CD4-positive, CD25-positive, alpha-beta regulatory T cell (primary cell): ENCODE measurements at places on chromosomes 7 and 10. TPM values are rescaled to one million over a fixed set of nuclear protein-coding genes. Genes with fewer than 3 reads are reported as not detected.

GRCh38 chr10:125520968-125521367, 162.0 kb downstream of the TEX36 start:
- no peak overlapping the region for H3K4me3 ChIP-seq
- no peak for DNase-seq
- no peaks in the 10 kb centered on the region for H3K4me1 ChIP-seq

Gene PAX4
- not detected for total RNA-seq

GRCh38 chr10:65931291-65932070, 994.4 kb upstream of the LRRTM3 start:
- H3K27ac ChIP-seq: no peak overlapping the region
- no peak overlapping the region for H3K4me3 ChIP-seq
- H3K36me3 ChIP-seq: no peaks in the 10 kb centered on the region
- no peaks in the 10 kb centered on the region for H3K27me3 ChIP-seq
- DNase-seq: no peak
- H3K4me1 ChIP-seq: no peaks in the 10 kb centered on the region

- peaks cover 2% of the 10 kb centered on the region for H3K27me3 ChIP-seq
- H3K36me3 ChIP-seq: no peaks in the 10 kb centered on the region
- H3K4me3 ChIP-seq: no peak overlapping the region
- H3K27ac ChIP-seq: no peak overlapping the region
- no peaks in the 10 kb centered on the region for H3K4me1 ChIP-seq
- DNase-seq: no peak
Observed at GRCh38 chr10:104486803-104487202, 133.2 kb downstream of the CFAP58 start.

- H3K36me3 ChIP-seq: no peaks in the 10 kb centered on the region
- H3K27me3 ChIP-seq: no peaks in the 10 kb centered on the region
- no peak for DNase-seq
- no peaks in the 10 kb centered on the region for H3K4me1 ChIP-seq
Observed at GRCh38 chr10:95400787-95401186, 110.0 kb upstream of the PDLIM1 start.

Gene ZNF398
- 14.4 TPM for total RNA-seq

DNA sequence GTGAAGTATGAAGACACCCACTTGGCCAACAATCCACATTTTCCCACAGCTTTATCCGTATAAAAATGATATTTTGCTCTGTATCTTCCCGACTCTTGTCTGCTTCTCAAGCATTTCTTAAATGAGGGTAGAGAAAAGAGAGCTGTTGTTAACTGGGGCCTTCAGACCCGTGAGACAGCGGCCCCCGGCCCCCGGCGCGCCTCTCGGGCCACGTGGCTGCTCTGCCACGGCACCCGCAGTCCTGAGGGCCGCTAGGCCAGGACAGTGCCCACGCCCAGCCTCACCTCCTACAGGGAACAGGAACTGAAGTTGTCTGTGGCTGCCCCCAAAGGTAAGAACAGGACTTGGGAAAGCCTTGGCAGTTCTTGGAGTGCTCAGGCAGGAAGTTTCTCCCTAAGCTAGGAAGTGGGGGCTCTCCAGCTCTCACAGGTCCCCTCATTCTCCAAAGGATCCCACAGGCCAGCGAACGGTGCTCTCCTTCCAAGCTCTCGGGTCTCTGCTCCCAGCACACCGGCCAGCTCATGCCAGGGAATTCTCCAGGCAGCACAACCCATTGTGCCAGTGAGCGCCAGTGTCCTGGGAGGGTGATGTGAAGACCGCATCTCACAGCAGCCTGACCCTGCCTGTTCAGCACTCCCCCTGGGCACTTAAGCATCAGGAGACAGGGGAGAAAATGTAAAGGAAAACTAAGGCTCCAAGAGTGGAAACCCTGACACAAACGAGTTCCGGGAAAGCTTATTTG, 230.3 kb upstream of the PFKP start:
- DNase-seq: no peak
- no peak overlapping the region for H3K27ac ChIP-seq
- H3K4me3 ChIP-seq: no peak overlapping the region
- H3K27me3 ChIP-seq: no peaks in the 10 kb centered on the region
- H3K4me1 ChIP-seq: no peaks in the 10 kb centered on the region

DNA sequence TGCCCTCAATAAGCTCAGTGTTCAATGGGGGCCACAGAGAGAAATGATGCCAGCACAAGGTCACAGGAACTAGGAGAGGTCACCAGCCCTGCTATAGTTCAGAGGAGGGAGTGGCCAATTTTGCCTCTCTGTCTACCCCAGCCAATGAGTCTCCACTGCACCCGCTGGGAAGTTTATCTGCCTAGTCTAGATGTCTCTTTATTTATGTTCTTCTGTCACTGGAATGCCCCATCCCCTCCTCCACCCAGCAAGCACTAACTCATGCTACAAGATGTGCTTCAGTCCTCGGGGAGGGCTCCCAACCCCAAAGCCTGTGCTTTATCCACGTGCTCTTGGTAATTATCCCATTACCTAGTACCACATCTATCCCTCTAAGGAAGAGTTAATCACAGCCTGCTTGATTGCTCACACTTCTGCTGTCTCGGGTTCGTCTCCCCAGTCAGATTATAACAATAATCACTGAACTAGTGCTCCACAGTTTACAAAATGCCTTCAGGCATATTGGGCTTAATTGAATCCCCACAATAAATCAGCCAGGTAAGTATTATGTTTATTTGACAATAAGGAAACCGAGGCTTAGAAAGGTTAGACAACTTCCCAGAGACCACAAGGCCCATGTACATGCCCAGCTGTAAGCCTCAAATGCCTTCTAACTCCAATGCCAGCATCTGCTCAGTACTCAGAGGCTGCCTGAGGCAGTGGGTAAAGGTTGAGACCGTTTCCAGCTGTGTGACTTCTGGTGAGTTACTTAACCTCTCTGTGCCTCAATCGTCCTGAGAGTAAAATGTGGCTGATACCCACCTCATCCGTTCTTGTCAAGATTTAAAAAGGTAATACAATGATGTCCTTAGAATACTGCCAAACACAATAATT, 3.9 kb downstream of the HIP1 start:
- no peaks in the 10 kb centered on the region for H3K36me3 ChIP-seq
- DNase-seq: no peak
- H3K27ac ChIP-seq: no peak overlapping the region

Gene TMEM236
- total RNA-seq: 0.10 TPM

- H3K27ac ChIP-seq: no peak overlapping the region
- peaks cover 12% of the 10 kb centered on the region for H3K27me3 ChIP-seq
- no peaks in the 10 kb centered on the region for H3K36me3 ChIP-seq
Observed at GRCh38 chr10:93481637-93482144, 443 bp downstream of the MYOF start.

GRCh38 chr10:11295492-11295891, 277.8 kb downstream of the CELF2 start:
- H3K36me3 ChIP-seq: peaks cover 98% of the 10 kb centered on the region
- no peak for DNase-seq
- no peaks in the 10 kb centered on the region for H3K27me3 ChIP-seq
- no peak overlapping the region for H3K4me3 ChIP-seq
- no peaks in the 10 kb centered on the region for H3K4me1 ChIP-seq

Gene ZNF239
- 0.81 TPM for total RNA-seq
